ENCODE measurements at places on chromosomes 2 and 18. TPM values are rescaled to one million over a fixed set of nuclear protein-coding genes. Genes with fewer than 3 reads are reported as not detected.

GALNT13 gene
- 9.3 TPM for total RNA-seq

DNAH7 gene
- 1.0 TPM for total RNA-seq

CCL20 gene
- 3.9 TPM for total RNA-seq

SCG2 gene
- 1.4 TPM for total RNA-seq

CAPG gene
- total RNA-seq = 92.1 TPM

HOXD13 gene
- total RNA-seq = 0.19 TPM

SLC30A3 gene
- total RNA-seq = 3.3 TPM

CCDC74B gene
- total RNA-seq = 5.1 TPM

CFC1B gene
- total RNA-seq = not detected

PTGR3 gene
- total RNA-seq = 18.2 TPM

ACP1 gene
- total RNA-seq = 176 TPM

OBSL1 gene
- 15.2 TPM for total RNA-seq

FRZB gene
- 0.09 TPM for total RNA-seq

KIAA2012 gene
- not detected for total RNA-seq

SP9 gene
- total RNA-seq = 2.0 TPM

ALPP gene
- 20.3 TPM for total RNA-seq

FAM161A gene
- total RNA-seq = 9.9 TPM

TACR1 gene
- 0.14 TPM for total RNA-seq

ANKRD29 gene
- 17.6 TPM for total RNA-seq

UGT1A8 gene
- 0.06 TPM for total RNA-seq

SERPINB10 gene
- total RNA-seq = not detected

TCF7L1 gene
- total RNA-seq = 11.6 TPM

ABHD1 gene
- 0.50 TPM for total RNA-seq

CDK15 gene
- not detected for total RNA-seq

COL4A4 gene
- total RNA-seq = 1.9 TPM

REG3A gene
- not detected for total RNA-seq

TMEM169 gene
- 0.33 TPM for total RNA-seq

TRIM43 gene
- 0.07 TPM for total RNA-seq

GREB1 gene
- 3.9 TPM for total RNA-seq

PLEK gene
- not detected for total RNA-seq

RASGRP3 gene
- 0.81 TPM for total RNA-seq

CNRIP1 gene
- total RNA-seq = 2.3 TPM

ABCG8 gene
- not detected for total RNA-seq

TGFA gene
- 8.2 TPM for total RNA-seq

MALL gene
- total RNA-seq = 155 TPM

FBXO15 gene
- 0.61 TPM for total RNA-seq

PDIA6 gene
- total RNA-seq = 350 TPM

ARHGAP25 gene
- 0.29 TPM for total RNA-seq

NDC80 gene
- total RNA-seq = 12.8 TPM

C1QL2 gene
- total RNA-seq = 0.86 TPM

SLC9A2 gene
- 3.3 TPM for total RNA-seq

GDF7 gene
- total RNA-seq = 0.15 TPM

RNF144A gene
- total RNA-seq = 10.4 TPM

HOXD10 gene
- 6.7 TPM for total RNA-seq

TMEFF2 gene
- 0.20 TPM for total RNA-seq

DBI gene
- total RNA-seq = 397 TPM

Measured in A549 treated with dexamethasone at 1 μM for 4 hours (cell line).